ENCODE measurements at places on chromosomes 6 and 20.
A peak's percentile ranks its signal among the peaks of the same experiment; 100 is the strongest.

DNA sequence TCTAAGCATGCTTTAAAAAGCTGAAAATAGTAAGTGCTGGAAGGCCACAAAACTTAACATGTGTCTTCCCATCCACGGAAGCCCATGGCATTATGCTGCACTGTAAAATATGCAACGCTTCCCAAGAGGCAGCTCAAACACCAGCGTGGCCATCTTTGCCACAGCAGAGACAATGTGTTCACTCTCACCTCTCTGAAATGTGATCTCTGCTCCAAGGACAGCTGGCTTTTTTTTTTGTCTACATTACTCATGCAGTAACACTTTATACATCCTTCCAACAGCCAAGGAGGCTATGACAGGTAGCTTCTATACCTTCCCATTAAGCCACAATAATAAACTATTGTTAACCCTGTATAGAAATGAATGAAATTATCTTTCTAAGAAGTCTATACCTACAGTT, 49.2 kb downstream of the BLOC1S5 start:
- no peak for DNase-seq

GRCh38 chr6:3363296-3364025, 93.4 kb downstream of the SLC22A23 start:
- no peak for DNase-seq

- DNase-seq, result no peak
Measured at GRCh38 chr20:831251-831650, 2.3 kb upstream of the FAM110A start.

DNA sequence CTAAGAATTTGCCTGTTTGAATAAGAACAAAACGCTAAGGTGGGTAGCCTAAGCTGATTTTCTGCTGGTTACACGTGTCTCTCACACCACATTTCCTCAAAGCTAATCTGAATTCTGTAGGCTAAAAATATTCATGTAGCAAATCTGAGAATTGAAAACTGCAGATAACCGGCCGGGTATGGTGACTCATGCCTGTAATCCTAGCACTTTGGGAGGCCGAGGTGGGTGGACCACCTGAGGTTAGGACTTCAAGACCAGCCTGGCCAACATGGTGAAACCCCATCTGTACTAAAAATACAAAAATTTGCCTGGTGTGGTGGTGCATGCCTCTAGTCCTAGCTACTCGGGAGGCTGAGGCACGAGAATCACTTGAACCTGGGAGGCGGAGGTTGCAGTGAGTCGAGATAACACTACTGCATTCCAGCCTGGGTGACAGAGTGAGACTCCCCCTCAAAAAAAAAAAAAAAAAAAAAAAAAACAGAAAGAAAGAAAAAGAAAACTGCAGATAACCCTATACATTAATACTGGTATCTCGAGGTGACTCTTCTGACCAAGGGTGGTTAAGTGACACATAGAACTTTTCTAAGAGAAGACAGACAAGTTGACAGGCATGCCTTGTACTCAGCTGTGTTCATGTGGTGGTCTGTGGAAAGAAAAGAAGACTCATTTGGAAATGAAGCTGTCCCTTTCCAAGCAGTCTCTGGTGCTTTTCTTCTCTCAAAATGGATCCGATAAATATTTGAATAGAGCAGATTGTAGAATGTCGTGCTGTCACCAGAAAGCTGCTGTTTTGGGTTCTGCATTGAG, 24.7 kb upstream of the ASXL1 start:
- DNase-seq, result no peak

DNA sequence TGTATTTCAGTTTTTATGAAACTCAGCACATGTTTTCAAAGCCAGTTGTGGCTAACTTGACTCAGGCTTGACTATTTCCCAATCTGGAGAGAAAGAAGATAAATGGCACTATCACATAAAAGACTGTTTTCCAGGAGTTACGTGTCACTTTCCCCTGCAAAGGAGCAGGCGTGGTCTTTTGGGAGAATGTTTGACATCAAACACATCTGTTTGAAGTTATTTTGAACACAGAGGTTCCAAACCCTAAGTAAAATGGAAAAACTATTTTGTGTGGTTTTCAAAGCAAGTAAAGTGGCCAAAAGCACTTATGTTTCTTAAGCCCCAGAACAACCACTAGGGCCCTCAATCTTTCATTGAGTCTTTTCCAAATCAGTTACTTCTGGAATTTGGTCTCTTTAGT, 89.7 kb downstream of the FOXF2 start:
- DNase-seq, result no peak

DNA sequence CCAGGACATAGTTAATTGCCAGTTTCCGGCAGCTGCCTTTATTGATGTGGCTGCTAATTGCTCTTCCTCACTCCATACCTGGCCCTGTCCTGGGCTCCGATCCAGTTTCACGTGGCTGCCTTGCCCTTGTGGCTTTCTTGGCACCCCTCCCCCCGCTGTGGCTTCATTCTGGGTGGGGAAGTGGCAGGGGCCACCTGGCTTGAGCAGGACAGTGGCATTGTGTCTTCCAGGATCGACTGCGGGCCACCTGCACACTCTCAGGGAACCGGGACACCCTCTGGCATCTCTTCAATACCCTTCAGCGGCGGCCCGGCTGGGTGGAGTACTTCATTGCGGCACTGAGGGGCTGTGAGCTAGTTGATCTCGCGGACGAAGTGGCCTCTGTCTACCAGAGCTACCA, 10.8 kb downstream of the MAVS start:
- no peak for DNase-seq

DNA sequence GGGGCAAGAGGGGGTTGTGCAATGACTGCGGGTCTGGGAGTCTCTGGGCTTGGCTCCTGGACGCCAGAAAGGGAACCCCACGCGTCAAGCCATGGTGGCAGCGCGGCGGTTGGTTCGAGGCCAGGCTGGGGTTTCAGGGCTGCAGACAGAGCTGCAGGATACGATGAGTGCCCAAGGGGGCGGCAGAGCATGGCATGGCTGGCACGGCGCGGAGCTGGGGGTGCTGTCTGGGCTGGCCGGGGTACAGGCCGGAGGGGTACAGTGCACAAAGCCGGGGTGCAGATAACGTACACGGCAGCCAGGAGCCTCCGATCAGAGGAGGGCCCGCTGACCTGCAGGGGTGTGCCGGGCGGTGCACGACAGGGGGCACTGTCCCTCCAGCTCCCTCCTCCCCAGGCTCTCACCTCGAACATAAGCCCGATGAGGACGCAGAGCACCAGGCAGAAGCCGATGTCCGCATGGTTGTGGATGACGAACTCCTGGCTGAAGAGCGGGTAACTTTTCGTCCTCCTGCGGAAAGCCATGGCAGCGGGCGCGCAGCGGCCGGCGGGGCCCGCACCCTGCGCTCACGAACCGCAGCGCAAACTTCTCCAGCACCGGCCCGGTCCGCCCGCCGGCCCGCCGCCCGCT, 353 bp downstream of the TRAM2 start:
- DNase-seq, result peak; percentile 38

DNA sequence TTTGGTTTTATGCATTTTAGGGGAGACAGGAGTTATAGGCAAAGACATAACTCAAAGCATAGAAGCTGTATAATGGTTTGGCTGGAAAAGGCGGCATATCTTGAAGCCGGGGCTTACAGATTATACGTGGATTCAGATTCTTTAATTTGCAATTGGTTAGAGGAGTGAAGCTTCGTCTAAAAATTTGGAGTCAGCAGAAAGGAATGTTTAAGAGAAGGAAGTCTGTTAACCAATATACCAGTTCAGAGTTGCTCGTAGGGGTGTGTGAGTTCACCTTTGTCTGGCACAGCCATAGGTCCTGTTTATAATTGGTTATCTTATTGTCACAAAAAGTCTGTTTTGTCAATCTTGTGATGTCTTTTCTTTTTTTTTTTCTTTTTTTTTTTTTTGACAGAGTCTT, 8.9 kb downstream of the ARHGAP40 start:
- no peak for DNase-seq

DNA sequence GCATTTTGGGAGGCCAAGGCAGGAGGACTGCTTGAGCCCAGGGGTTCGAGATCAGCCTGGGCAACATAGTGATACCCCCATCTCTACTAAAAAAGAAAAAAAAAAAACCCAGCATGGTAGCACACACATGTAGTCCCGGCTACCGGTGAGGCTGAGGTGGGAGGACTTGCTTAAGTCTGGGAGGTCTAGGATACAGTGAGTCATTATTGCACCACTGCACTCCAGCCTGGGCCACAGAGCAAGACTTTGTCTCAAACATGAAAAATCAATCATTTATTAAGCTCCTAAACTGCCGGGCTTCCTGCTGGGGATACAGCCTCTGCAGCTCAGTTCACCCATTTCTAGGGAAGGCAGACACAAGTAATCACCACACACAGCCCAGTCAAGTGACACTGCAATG, 7.3 kb upstream of the USP45 start:
- no peak for DNase-seq

DNA sequence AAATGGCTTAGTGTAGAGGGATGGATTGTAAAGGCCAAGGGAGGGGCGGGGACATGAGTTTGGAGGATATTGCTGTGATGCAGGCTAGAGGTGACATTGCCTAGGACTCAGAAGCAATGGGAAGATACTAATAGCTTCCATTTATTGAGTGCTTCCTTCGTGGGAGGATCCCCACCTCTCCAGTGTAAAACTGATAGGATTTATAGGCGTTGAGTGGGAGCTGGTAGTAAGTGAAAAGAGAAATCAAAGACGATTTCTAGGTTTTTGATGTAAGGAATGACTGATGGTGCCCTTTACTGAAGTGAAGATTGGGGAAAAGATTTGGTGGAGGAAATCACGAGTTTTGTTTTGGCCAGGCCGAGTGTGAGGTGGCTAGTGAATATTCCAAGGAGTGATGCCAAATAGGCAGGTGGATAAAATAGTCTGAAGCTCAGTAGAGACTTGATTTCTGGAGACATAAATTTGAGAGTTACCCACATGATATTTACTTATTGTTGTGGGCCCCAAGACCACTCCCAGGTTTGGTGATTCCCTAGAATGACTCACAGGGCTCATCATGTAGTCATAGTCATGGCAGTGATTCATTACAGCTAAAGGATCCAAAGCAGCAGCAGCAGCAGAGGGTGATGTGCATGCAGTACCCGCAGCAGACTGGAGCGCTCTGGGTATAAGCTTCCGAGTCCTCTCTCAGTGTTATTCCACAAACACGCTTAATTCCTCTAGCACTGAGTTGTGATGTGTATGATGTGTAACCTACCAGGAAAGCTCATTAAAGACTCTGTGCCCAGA, 10.2 kb downstream of the RPRD1B start:
- DNase-seq, result no peak

GRCh38 chr20:9508696-9509178, 5.7 kb upstream of the LAMP5 start:
- DNase-seq, result no peak

DNA sequence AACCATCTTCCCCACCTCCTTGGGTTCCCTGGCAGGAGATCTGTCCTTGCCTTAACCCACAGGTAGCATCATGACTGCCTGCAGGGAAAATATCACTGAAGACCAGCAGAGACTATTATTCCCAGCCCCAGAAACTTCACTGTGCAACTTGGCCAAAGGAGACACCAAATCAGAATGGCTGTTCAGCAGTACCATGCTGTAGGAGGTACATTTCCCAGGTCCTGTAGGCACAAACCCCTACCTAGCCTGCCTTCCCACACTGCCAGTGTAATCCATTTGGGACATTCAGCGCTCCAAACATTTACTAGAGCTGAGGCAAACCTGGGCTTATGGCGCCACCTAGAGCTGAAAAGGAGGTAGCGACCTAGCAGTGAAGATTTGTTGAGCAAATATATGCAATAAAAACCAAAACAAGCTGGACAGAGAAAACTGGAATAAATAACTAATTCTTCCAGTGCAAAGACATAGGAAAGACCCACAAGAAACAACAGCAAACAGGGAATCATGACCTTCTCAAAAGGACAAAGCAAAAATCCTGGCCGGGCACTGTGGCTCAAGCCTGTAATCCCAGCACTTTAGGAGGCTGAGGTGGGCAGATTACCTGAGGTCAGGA, 60.3 kb downstream of the VTA1 start:
- no peak for DNase-seq

- no peak for DNase-seq
Measured at GRCh38 chr20:7650086-7650879, 290.0 kb downstream of the HAO1 start.

GRCh38 chr6:34490390-34491090, 24.7 kb downstream of the PACSIN1 start:
- peak; percentile 21 for DNase-seq

- DNase-seq, result no peak
Measured at GRCh38 chr6:127305741-127306140, 37.7 kb downstream of the ECHDC1 start.

- DNase-seq, result no peak
Measured at GRCh38 chr20:50513169-50514034, 3.2 kb downstream of the PTPN1 start.

GRCh38 chr6:98747273-98747672, 87.1 kb upstream of the POU3F2 start:
- no peak for DNase-seq

DNA sequence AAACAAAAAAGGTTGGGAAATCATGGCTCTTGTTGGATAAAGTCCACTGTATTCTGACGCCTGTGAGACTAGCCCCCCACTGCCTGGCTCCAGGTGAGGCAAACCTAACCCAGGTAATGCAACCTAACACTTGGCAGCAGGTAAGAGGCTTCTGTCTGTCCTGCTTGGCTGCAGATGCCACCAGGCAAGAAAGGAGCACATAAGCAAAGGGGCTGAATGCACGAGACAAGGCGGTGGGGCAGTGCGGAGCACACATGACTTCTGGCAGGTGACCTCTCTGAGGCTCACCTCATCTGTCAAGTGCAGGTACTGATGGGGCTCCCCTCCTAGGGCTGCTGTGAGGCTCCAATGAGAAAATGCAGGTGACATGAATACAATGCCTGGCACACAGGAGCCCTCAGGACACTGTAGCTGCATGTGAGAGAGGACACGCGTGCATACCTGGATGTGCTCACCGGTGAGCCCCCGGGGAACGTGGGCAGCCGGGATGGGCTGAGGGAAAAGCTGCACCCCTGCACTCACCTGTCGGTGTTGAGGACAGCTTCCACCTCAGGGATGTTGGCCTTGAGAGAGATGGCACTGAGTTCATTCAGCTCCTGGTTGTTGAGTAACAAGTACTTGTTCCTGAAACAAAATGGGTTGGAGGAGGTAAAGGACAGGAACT, 54.1 kb downstream of the MYH7B start:
- no peak for DNase-seq

DNA sequence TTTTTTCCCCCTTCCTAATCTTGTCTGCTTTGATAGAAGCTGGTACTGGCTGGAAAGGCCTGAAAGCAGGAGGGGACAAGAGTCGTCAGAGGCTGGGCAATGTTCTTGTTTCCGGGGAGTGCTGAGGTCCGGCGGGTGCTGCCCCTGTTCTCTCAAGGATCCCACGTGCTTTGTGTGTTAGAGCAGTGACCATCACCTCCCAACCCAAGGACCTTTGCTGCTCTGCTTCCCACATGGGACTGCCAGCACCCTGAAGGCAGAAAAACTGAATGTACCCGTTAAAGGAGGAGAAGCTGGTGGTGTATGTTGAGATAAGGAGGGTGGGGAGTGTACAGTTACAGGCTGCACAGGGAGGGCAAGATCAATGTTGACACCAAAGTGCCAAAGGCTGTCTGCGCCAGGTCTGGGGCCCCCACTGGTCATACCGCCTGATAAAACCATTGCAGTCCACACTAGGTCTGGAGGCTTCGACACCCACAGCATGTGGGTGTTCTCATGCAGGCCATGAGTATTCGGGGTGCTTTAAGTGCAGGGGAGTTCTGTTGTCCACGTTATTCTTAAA, 15.0 kb downstream of the C20orf173 start:
- DNase-seq, result no peak

All from NCI-H1930 (cell line).